ENCODE measurements at places on chromosomes 4 and X.
A peak's percentile ranks its signal among the peaks of the same experiment; 100 is the strongest.

- H3K36me3 ChIP-seq = no peaks in the 10 kb centered on the region
- peak within 1 kb of the TSS; percentile 79 for H3K27ac ChIP-seq
- peak within 1 kb of the TSS; percentile 42 for H3K4me3 ChIP-seq
- no peaks in the 10 kb centered on the region for H3K4me1 ChIP-seq
- DNase-seq = peak; percentile 46
Observed at GRCh38 chrX:78139160-78140123, at the start of gene TAF9B. Gene TAF9B, minus strand, starts transcription at chrX:78139650. Its CDS starts 39 bp downstream, at chrX:78139611.

- H3K27ac ChIP-seq = no peak overlapping the region
- H3K4me1 ChIP-seq = no peaks in the 10 kb centered on the region
- no peak for DNase-seq
- H3K27me3 ChIP-seq = no peaks in the 10 kb centered on the region
- H3K4me3 ChIP-seq = no peak overlapping the region
Observed at GRCh38 chr4:127080141-127080540, 552.6 kb upstream of the INTU start.

DNA sequence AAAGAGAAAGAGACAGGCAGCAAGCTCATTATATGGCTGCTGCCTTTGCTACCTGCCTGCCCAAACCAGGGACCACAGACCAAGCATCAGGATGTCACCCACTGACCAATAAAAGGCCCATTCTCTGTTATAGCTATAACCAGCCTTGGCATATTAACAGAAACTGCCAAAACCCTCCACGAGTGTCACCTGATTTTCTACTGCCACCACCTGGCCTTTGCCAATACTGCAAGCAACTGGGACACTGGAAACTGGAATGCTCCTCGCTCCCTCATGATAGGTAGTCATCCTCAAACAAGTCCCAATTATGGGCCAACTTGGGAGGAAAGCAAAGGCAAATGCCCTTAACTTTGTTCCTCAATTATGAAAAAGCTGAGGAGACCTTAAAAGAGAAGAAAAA, 76.0 kb downstream of the SPIN4 start:
- no peaks in the 10 kb centered on the region for H3K36me3 ChIP-seq
- H3K4me1 ChIP-seq = no peaks in the 10 kb centered on the region
- no peak overlapping the region for H3K4me3 ChIP-seq

- H3K36me3 ChIP-seq = no peaks in the 10 kb centered on the region
- no peak overlapping the region for H3K27ac ChIP-seq
- no peaks in the 10 kb centered on the region for H3K27me3 ChIP-seq
Observed at GRCh38 chr4:146261041-146261440, 46.7 kb downstream of the REELD1 start.

GRCh38 chrX:49610718-49611310, 12.0 kb downstream of the GAGE1 start:
- DNase-seq = no peak
- H3K4me3 ChIP-seq = no peak overlapping the region
- H3K36me3 ChIP-seq = no peaks in the 10 kb centered on the region
- no peaks in the 10 kb centered on the region for H3K4me1 ChIP-seq
- H3K27me3 ChIP-seq = no peaks in the 10 kb centered on the region

DNA sequence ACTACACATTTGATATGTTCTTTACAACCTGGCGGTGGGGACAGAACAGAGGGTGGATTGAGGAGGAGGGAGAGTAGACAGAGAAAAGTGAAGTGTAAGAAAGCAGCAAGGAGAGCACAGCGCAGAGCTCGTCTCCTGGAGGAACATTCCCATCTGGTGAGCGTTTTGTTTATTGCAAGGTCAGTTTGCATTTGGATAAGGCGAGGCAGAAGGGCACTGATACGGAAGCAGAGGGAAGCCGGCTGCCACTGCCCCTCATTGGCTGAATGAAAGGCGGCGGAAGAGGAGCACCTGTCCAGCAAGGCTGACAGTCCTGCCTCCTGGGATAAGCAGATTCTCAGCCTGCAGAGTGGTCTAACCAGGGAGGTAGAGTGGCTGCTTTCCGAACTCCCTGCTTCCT, 83.2 kb downstream of the GPR143 start:
- peaks cover 3% of the 10 kb centered on the region for H3K36me3 ChIP-seq
- DNase-seq = no peak
- H3K27me3 ChIP-seq = no peaks in the 10 kb centered on the region
- H3K27ac ChIP-seq = no peak overlapping the region
- no peak overlapping the region for H3K4me3 ChIP-seq

DNA sequence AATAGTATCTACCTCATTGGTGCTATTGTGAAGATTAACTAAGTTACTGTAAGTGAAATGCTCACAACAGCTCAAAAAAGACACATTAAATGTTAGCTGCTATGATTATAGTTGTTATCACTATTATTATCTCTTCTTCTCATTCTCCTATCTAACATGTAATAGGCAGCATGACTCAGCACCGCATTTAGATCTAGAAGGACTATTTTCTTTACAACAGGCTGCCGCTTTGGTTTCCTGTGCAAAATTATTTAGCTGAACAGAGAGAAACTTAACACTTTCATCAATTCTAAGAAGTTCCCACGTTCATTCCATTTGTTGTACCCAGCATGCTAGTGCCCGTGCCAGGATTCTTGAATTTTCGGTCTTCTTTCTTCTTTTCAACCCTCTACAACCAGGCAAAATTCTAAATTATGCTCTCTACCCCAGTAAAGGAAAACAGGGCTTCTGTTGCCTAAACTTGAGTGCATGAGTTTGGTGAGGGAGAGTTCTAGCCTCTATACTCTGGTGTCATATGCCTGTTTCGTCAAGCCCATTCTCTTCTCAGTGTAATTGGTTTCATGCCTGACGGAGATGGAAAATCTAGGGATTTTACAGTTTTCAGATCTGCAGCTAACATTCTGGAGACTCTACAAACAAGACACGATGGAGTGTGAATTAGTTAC, 378.9 kb downstream of the PPP1R2C start:
- H3K4me1 ChIP-seq = no peaks in the 10 kb centered on the region
- no peak for DNase-seq
- peak overlapping the region; percentile 25 for H3K4me3 ChIP-seq
- H3K27me3 ChIP-seq = no peaks in the 10 kb centered on the region

- no peaks in the 10 kb centered on the region for H3K4me1 ChIP-seq
- no peaks in the 10 kb centered on the region for H3K27me3 ChIP-seq
- no peaks in the 10 kb centered on the region for H3K36me3 ChIP-seq
- no peak overlapping the region for H3K4me3 ChIP-seq
Observed at GRCh38 chr4:11019451-11020240, 335.1 kb upstream of the CLNK start.

- H3K27ac ChIP-seq = no peak overlapping the region
- H3K4me1 ChIP-seq = no peaks in the 10 kb centered on the region
- H3K36me3 ChIP-seq = no peaks in the 10 kb centered on the region
- H3K4me3 ChIP-seq = no peak overlapping the region
- no peak for DNase-seq
Observed at GRCh38 chr4:2071912-2072867, 13.1 kb downstream of the NAT8L start.

DNA sequence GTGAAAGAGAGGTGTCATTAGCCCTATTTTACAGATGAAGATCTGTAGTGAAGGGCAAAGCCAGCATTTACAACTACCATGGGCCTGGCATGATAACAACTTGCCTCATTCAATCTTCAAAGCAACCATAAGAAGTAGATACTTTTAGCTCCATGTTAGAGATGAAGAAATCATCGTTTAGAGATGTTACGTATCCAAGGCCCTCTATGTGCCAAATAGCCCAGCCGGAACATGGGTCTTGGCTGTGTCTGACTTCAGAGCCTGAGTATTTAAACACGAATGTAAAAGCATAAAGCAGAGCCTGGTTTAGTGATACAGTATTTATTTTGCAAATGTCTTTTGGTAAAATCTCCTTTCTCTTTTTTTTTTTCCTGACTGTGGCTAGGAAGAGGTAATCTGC, 197.1 kb downstream of the RASL11B start:
- H3K4me3 ChIP-seq = no peak overlapping the region
- H3K27ac ChIP-seq = peak overlapping the region; percentile 50
- no peaks in the 10 kb centered on the region for H3K27me3 ChIP-seq
- H3K36me3 ChIP-seq = no peaks in the 10 kb centered on the region

DNA sequence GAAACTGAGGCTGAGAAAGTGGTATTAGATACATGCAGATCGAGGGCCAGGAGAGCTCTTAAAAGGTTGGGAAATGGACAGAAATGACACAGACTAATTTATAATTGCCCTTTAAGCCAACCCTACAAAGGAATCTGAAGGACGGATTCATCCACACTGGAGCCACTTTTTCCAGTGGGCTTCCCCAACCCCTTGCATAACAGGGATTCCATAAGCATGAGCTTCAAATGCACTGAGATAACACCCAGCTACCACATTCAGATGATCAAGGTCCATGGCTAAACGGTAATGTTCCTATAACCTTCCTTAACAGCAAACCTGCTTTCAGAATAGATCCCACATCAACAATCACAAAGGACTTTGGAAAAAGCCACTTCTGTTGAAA, 34.2 kb downstream of the PLAC1 start:
- no peak for DNase-seq
- H3K4me1 ChIP-seq = peaks cover 3% of the 10 kb centered on the region
- no peaks in the 10 kb centered on the region for H3K36me3 ChIP-seq
- H3K4me3 ChIP-seq = no peak overlapping the region

DNA sequence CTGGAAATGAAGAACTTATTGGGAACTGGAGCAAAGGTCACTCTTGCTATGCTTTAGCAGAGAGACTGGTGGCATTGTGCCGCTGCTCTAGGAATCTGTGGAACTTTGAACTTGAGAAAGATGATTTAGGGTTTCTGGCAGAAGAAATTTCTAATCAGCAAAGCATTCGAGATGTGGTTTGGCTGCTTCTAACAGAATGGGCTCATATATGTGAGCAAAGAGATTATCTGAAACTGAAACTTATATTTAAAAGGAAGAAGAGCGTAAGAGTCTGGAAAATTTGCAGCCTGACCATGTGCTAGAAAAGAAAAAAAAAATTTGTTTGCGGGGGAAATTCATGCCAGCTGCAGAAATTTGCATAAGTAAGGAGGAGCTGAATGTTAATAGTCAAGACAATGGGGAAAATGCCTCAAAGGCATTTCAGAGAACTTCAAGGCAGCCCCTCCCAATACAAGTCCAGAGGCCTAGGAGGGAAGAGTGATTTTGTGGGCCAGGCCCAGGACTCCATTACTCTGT, 35.9 kb upstream of the PAPSS1 start:
- no peaks in the 10 kb centered on the region for H3K27me3 ChIP-seq
- no peak for DNase-seq
- no peaks in the 10 kb centered on the region for H3K36me3 ChIP-seq

- H3K4me1 ChIP-seq = no peaks in the 10 kb centered on the region
- no peaks in the 10 kb centered on the region for H3K27me3 ChIP-seq
- no peak within 1 kb of the TSS for H3K27ac ChIP-seq
- no peaks in the 10 kb centered on the region for H3K36me3 ChIP-seq
- peak within 1 kb of the TSS; percentile 22 for H3K4me3 ChIP-seq
- DNase-seq = no peak
Observed at GRCh38 chrX:137033774-137034507, at the start of gene GPR101. Gene GPR101, minus strand, starts transcription at chrX:137033995. Its CDS starts 2,321 bp downstream, at chrX:137031674.

DNA sequence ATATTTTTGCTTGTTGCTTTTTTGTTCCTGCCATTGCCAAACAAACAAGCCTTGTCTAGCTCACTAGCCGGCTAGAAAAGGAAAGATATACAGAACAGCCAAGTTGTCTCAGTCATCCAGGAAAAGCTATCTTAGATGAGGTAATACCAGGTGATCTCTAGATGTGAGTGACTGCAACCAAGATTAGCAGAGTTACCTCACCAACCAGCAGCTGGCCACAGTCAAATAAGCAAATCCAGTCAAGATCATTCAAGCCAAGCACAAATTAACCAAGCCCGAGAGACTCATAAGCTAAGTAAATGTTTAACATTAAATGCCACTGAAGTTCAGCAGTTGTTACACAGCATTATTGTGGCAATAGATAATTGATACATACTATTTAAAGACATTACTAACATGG, 108.6 kb downstream of the CENPC start:
- DNase-seq = no peak
- H3K4me1 ChIP-seq = no peaks in the 10 kb centered on the region
- H3K27ac ChIP-seq = no peak overlapping the region
- H3K4me3 ChIP-seq = no peak overlapping the region
- H3K27me3 ChIP-seq = no peaks in the 10 kb centered on the region
- no peaks in the 10 kb centered on the region for H3K36me3 ChIP-seq

- H3K4me1 ChIP-seq = no peaks in the 10 kb centered on the region
- no peaks in the 10 kb centered on the region for H3K27me3 ChIP-seq
- H3K36me3 ChIP-seq = no peaks in the 10 kb centered on the region
- no peak for DNase-seq
Observed at GRCh38 chr4:110367156-110367555, 108.8 kb upstream of the ENPEP start.

DNA sequence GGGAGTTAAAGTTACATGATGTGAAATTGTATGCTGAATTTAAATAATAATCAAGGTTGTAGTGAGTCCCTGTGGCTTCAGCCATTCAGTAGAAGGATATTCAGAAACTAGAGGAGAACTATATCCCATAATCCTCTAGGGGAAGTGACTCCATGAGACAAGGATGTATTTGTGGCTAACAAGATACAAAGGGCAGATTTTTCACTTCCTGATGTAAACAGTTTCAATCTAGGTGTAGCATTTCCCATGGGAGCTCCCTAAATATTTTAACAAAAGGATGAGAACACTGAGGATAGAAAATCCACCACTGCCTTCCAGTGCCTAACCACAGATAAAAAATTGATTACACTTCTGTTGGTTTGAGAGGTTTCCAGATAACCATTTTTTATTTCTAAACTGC, 435.4 kb upstream of the TENM3 start:
- H3K27ac ChIP-seq = no peak overlapping the region
- H3K27me3 ChIP-seq = no peaks in the 10 kb centered on the region
- no peaks in the 10 kb centered on the region for H3K4me1 ChIP-seq

- DNase-seq = no peak
- H3K27ac ChIP-seq = no peak overlapping the region
- H3K4me1 ChIP-seq = no peaks in the 10 kb centered on the region
- no peaks in the 10 kb centered on the region for H3K36me3 ChIP-seq
- H3K27me3 ChIP-seq = no peaks in the 10 kb centered on the region
Observed at GRCh38 chrX:108304210-108304609, 134.0 kb downstream of the COL4A6 start.

- no peaks in the 10 kb centered on the region for H3K4me1 ChIP-seq
- peak; percentile 69 for DNase-seq
- peak overlapping the region; percentile 32 for H3K27ac ChIP-seq
- H3K4me3 ChIP-seq = no peak overlapping the region
- H3K27me3 ChIP-seq = no peaks in the 10 kb centered on the region
Observed at GRCh38 chrX:24498181-24498580, 33.1 kb downstream of the PDK3 start.

DNA sequence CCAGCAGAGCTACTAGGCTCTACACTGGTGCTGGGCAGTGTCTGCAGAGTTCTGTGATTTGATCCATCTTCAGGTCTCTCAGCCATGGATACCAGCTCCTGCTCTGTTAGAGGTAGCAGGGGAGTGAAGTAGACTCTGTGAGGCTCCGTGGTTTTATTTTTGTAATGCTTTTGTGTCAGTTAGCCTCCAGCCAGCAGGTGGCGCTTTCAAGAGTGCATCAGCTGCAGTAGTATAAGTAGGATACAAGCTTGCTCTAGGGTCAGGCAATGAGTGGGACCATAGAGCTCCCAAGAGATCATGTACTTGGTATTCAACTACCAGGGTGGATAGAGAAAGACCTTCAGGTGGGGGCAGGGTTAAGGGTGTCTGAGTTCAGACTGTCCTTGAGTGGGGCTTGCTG, 362.5 kb upstream of the TRAM1L1 start:
- H3K27me3 ChIP-seq = no peaks in the 10 kb centered on the region
- H3K4me1 ChIP-seq = no peaks in the 10 kb centered on the region
- H3K4me3 ChIP-seq = no peak overlapping the region
- no peaks in the 10 kb centered on the region for H3K36me3 ChIP-seq

- H3K27me3 ChIP-seq = no peaks in the 10 kb centered on the region
- no peak overlapping the region for H3K4me3 ChIP-seq
- no peak overlapping the region for H3K27ac ChIP-seq
Observed at GRCh38 chrX:139213241-139213709, 317.3 kb upstream of the F9 start.

- H3K4me3 ChIP-seq = no peak overlapping the region
- no peak for DNase-seq
Observed at GRCh38 chr4:56728512-56728911, 47.4 kb upstream of the HOPX start.

Measured in ascending aorta (tissue), 2 donors.